ENCODE measurements at places on chromosomes 12 and 14.

DNA sequence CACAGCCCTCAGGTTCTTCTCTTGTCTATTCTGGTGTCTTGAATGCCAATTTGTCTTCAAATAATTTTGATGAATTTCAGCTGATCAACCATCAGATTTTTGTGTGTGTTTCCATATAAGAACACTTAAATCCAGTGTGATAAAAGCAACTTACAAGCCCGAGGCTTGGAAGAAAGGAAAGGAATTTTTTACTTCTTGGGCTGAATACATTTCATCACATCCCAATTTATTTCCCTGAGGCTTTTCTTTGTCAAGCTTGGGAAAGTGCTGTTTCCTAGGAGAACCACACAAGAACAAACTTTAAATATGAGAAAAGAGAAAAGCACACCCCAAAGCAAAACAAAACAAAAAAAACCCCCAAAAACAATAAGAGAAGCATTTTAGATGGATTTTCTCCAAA is 26.6 kb downstream of the GPRC5D start:
- DNase-seq: no peak

- no peak for DNase-seq
Observed at GRCh38 chr14:53924753-53925152, 31.9 kb downstream of the BMP4 start.

DNA sequence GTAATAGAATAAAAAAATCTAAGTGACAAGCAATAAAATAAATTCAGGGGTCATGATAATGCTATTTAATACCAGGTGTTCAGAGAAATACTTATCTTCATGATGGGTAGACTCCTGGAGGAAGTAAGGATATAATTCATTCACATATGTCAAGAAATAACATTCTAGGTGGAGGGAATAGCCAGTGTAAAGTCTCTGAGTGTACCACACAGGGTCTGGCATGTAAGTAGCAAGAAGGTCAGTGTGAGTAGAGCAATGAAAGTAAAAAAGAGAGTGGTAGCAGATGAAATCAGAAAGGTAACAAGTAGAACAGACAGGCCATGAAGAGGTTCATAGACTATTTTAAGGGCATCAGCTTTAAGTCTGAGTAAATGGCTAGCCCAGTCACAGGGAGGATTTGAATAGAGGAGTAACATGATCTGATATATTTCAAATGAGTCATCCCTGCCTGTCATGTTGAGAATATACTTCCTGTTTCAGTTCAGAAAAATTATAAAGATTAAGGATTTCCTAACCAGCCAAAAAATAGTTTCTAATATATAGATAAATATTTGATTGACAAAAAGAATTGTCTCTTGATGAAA is 519.9 kb downstream of the C12orf50 start:
- peak; percentile 41 for DNase-seq

- no peak for DNase-seq
Observed at GRCh38 chr12:31813305-31813704, 84.5 kb upstream of the AMN1 start.

DNA sequence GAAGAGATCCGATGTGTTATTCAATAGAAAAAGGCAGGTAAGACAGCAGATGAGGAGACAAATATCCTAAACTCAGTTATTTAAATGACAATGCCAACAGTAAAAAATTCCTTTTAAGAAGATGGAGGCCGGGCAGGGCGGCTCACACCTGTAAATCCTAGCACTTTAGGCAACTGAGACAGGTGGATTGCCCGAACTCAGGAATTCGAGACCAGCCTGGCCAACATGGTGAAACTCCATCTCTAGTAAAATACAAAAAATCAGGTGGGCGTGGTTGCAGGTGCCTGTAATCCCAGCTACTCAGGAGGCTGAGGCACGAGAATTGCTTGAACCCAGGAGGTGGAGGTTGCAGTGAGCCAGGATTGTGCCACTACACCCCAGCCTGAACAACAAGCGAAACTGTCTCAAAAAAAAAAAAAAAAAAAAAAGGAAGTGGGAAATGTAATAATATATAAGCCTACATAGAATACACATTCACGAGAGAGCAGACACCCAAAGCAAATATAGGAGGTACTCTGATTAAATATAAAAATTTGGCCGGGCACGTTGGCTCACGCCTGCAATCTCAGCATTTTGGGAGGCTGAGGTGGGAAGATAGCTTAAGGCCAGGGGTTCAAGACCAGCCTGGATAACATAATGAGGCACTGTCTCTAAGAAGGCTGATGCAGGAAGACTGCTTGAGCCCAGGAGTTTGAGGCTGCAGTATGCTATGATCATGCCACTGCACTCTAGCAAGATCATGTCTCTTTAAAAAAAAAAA is 19.0 kb downstream of the CORO1C start:
- DNase-seq: no peak

DNA sequence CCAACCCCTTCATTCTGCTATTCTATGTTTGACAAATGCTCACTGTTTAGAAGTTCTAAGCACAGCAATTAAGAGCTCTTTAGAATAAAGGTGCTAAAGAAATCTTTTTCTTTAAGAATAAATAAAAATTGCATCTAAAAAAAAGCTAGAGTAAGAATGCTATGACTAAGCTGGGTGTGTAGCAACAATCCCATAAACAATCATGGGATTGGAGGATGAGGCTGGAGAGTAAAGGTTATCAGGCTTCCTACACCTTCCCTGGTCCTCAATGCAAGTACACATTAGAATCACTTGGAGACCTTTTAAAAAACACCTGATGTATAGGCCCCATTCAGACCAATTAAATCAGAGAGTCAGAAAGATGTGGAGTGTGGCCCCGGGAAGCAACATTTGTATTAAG is 88.3 kb downstream of the CIT start:
- DNase-seq: no peak

GRCh38 chr12:6964605-6965025 is 5.8 kb downstream of the PHB2 start:
- no peak for DNase-seq

- peak; percentile 46 for DNase-seq
Observed at GRCh38 chr12:65278576-65279368, at the start of gene MSRB3. TSS of gene MSRB3 (plus strand) at chr12:65278683. CDS start at chr12:65308580, 29,897 bp downstream.

DNA sequence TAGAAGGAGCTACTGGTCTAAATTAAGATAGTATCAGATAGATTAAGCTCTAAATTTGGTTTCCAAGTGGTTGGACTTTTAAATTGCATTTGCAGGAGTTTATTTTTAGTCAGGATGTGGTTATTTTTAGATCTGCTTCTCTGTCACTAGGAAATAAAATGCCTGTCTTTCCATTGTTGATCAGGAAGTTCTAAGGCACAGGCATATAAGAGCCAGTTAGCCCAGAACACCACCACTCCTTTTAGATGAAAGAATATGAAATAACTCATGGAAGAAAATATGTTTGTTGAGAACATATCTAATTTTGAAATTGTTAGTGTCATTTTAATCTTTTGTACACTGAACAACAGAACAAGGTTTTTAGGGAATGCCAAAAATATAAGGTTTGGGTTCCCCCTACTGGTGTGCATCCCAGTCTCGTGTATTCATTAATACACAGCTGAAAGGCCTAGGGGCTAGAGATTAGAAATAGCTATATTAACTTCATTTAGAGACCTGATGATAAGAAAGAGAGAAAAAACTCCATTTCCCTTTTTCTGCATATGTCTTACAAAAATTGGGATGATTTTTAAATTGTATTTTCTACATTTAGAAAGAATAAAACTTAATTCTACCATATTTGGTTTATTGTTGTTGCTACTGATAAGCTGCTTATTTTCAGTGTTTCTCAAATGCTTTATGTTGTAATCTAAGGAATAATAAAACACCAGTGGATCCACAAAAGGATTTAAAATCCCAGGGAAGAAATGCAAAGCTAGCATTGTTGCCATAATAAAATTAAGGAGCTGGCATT is 67.2 kb downstream of the RIC8B start:
- DNase-seq: no peak

GRCh38 chr12:70619471-70620152 is 17.6 kb downstream of the PTPRB start:
- no peak for DNase-seq

DNA sequence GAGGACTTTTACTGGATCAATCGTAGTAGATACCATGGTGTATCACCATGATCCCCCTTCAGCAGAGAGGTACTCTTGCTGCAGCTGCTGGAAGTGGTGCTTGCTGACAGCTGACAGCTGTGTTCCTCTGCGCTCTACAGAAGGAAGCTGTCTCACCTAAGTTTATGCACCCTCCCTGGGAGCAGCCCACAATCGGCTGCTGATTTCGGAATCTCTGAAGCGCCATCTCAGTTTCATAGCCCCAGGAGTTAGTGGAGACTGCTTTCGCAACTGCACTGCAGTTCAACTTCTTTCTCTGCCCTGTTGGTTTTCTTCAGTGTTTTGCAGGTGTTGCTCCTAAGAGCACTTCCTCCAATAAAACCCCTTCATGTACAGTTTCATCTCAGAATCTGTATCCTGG is 237.9 kb downstream of the PAWR start:
- no peak for DNase-seq

DNA sequence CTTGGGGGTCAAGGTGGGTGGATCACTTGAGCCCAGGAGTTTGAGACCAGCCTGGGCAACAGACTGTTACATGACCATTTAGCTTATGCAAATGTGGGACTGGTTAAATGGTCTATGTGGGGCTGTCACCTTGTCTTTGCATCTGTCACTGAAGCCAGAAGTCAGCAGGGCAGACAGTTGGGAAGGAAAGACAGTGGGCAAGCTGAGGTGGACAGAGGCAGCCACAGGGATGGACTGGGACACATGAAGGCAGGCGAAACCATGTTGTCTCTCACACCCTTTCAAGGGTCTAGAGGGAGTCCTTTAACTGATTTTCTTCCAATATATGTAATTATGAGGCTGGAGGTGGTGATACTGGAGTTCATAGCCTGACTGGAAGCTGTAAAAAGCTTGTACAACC is 426.4 kb downstream of the TMEM121 start:
- DNase-seq: no peak

DNA sequence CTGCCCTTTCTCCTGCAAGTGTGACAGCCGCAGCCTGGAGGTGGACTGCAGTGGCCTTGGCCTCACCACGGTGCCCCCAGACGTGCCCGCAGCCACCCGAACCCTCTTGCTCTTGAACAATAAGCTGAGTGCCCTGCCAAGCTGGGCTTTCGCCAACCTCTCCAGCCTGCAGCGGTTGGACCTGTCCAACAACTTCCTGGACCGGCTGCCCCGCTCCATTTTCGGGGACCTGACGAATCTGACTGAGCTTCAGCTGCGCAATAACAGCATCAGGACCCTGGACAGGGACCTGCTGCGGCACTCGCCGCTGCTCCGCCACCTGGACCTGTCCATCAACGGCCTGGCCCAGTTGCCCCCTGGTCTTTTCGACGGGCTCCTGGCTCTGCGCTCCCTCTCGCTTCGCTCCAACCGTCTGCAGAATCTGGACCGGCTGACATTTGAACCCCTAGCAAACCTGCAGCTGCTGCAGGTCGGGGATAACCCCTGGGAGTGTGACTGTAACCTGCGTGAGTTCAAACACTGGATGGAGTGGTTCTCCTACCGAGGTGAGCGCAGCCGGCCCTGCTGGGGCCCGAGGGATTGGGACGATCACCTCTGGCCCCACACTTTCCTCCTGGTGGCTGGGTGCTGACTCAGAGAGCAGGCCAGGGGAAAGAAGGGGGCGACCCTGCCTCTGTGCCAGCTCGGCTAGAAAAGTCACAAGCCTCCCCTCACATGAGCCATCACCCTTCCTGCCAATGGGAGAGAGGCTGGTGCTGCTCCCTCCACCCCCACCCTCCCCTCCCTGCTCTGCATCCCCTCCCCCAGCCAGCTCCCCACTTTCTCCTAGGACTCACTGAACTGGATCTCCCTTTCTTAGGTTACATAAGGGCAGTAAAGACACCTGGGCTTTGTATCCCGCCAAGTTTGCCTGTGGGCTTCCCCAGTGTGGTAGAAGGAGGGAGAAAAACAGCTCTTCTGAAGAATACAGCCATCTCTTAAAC is 10.9 kb downstream of the LRTM2 start:
- no peak for DNase-seq

- no peak for DNase-seq
Observed at GRCh38 chr14:69314327-69314726, 54.4 kb downstream of the GALNT16 start.

DNA sequence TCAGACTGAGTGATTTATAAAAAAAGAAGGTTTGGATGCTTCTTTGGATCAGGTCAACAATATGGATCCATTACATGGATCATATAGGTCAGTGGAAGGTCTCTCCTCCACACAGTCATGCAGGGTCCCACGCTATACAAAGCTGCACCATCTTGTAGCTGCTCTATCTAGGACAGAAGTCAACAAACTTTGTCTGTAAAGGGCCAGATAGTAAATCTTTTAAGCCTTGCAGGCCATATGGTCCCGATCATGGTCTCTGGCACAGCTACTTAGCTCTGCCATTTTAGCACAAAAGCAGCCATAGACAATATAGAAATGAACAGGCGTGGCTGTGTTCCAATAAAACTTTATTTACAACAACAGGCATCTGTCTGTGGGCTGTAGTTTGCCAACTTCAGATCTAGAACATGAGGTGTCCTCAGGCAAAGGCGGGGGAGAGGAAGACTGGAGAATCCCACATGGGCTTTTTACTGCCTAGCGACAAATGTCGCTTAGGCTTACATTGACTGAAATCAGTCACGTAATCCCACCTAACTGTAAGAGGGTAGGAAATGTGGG is 36.7 kb downstream of the TMEM233 start:
- DNase-seq: peak; percentile 57

GRCh38 chr12:116431677-116432300 is 127.4 kb upstream of the MAP1LC3B2 start:
- DNase-seq: no peak

DNA sequence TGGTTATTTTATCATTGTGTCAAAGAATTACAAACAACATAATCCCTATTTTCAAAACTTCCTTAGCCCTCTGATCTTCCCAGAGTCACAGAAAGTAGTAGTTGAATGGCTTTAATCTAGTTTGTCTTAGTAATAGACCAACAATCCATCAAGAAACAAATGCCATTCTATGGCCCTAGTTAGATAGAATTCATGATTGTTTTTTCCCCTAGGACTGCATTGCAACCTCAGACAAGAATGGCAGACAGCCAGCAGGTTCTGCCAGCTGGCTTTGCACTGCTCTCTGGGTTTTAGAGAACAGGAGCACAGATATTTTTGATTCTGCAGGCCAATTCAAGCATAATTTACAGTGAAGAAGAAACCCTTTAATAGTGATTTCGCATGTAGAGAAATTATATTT is 33.8 kb downstream of the SYT1 start:
- peak; percentile 49 for DNase-seq

- DNase-seq: no peak
Observed at GRCh38 chr14:69114763-69115162, 38.2 kb downstream of the DCAF5 start.

Measured in NCI-H524 (cell line).